ENCODE measurements at places on chromosomes 5 and 9. TPM values are rescaled to one million over a fixed set of nuclear protein-coding genes. Genes with fewer than 3 reads are reported as not detected.

Gene TEX48
- not detected for total RNA-seq

DNA sequence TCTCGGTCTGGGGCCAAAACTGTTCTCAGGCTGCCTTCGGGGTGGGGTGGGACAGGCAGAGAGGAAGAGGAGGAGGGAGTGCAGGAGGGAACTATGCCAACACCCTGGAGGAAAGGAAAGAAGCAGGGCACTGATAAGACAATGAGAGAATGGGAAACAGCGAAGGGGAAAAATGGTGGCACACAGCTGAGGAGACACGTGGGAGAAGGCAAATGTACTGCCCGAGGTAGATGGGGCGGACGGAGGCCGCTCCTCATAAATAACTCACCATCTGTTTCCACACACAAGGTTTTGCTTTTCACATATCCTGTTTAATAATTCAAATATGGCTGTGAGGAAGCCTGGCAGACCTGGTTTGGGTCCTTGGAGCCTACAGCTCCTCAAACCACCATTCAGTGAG is 148.2 kb upstream of the LRRTM2 start:
- no peak for DNase-seq

DNA sequence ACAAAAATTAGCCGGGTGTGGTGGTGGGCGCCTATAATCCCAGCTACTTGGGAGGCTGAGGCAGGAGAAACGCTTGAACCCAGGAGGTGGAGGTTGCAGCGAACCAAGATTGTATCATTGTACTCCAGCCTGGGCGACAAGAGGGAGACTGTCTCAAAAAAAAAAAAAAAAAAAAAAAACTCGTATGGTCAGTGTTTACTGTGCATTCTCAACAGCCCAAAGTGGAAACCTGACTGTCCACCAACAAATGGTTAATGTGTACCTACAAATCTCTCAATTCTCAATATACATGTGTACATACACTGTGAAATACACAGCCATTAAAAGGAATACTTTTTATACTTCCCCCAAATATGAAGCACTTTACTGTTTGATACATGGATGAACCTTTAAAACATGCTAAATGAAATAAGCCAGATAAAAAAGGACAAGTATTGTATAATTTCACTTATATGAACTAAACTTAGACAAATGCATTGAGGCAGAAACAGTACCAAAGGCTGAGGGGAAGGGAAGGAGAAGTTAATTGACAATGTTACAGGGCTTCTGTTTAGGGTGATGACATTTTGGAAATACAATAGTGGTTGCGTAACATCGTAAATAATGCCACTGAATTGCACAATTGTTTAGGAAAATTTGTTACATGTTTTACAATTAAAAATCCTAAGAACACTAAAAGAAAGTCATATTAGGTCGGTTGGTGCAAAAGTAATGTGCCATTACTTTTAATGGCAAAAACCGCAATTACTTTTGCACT is 16.5 kb downstream of the DNAJA1 start:
- DNase-seq = no peak

GRCh38 chr9:12391839-12392509 is 301.2 kb upstream of the TYRP1 start:
- no peak for DNase-seq

DNA sequence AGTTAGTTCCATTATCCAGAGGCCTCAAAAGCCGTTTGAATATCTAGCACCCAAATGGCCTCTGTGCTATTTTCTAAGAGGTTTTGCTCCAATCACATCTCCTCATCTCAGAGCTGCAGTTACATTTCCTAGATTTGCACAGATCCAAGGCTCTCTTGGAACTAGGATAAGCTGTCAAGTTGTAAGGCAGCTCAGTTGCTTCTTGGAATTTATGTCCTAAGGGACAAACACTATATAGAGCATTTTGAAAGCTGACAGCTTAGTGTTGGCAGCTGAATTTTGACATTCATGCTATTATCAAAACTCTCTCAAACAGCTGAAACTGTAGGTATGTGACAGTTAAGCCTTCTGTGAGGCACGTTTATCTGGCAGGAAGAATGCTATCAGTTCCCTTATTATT is 97.0 kb downstream of the MACIR start:
- no peak for DNase-seq

- DNase-seq = no peak
Observed at GRCh38 chr5:157217289-157218024, 36.8 kb downstream of the ITK start.

Measured in left ventricle myocardium superior (tissue), 1 donor.